ENCODE measurements at places on chromosomes 1 and 21. TPM values are rescaled to one million over a fixed set of nuclear protein-coding genes. Genes with fewer than 3 reads are reported as not detected.

Gene FH
- 75.1 TPM for total RNA-seq

Gene COL18A1
- 535 TPM for total RNA-seq

Gene MYBPH
- not detected for total RNA-seq

Gene GNL2
- total RNA-seq = 58.1 TPM

Gene LORICRIN
- not detected for total RNA-seq

DNA sequence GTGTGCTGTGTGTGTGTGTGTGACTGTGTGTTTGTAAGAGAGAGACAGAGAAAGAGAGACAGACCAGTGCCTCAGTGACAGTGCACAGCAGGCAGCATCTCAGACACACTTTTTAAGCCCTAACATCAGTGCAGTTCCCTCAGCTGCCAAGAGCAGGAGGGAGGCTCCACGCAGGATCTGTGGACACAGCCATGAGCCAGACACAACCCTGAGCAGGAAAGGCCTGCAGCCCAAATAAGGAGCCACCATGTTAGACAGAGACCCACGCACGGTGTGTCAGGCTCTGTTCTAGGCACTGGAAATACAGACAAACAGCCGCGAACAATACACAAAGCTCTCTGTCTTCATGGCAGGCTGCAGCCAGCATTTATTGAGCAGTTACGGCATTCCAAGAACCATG, 445.5 kb downstream of the MATN1 start:
- no peak for DNase-seq

GRCh38 chr21:14438211-14438610, 55.3 kb upstream of the HSPA13 start:
- DNase-seq = no peak

- no peak for DNase-seq
Measured at GRCh38 chr1:26726784-26727183, 31.0 kb downstream of the ARID1A start.

DNA sequence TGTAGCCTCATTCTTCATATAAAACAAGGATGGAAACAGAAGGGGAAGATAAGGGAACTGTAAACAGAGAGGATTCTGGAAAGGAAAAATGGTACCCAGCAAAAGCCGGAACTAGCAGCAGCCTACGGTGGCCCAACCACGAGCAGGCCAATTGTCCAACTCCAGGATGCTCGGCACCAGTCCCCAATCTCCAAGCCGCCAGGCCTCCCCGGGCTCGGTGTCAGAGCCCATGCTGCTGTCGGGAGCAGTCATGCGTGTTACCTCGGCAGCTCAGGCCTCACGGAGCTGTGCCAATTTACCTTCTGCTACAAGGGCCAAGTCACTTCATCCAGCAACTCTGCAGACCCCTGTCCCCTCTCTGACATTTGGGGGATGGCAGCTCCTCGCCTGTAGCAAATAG, 130.8 kb downstream of the ZBTB18 start:
- no peak for DNase-seq

All from epithelial cell of proximal tubule (primary cell).